ENCODE measurements at places on chromosomes 11 and 22. TPM values are rescaled to one million over a fixed set of nuclear protein-coding genes. Genes with fewer than 3 reads are reported as not detected.

The RHBDD3 gene
- total RNA-seq: 49.5 TPM

The ACRV1 gene
- total RNA-seq: not detected

The NXPE4 gene
- total RNA-seq: not detected

DNA sequence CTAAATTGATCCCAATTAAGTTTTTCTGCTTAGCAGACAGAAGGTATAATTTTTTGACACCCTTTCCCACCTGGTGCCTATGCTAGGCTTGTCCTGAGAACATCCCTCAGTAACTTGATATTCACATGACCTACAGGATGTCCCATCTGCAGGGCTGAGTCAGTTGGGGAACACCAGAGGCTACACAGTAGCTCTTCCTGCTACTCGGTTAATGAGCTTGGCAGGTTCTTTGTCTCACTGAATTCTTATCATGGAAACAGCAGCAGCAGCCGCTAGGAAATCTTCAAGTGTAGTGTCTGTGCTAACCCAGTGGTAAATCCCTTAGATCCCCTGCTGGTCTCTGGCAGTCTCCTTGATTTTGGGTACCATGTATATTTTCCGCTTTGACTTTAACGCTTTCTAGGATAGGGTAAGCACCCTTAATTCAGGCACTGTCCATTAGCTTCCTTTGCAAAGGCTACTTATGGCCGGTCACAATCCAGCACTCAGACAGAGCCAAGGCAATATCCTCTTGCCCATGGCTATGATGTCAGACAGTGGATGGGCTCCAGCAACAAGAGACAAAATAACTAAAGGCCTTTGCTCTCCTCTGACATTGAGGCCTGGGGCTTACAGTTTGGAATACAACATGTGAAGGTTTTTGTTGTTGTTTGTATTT, 8.5 kb downstream of the MRPL16 start:
- DNase-seq: no peak
- peaks cover 11% of the 10 kb centered on the region for H3K4me1 ChIP-seq
- H3K36me3 ChIP-seq: peaks cover 28% of the 10 kb centered on the region
- no peak overlapping the region for H3K4me3 ChIP-seq
- no peaks in the 10 kb centered on the region for H3K27me3 ChIP-seq

The ZFP91 gene
- 57.4 TPM for total RNA-seq

GRCh38 chr22:25482091-25482760, 82.2 kb upstream of the GRK3 start:
- peaks cover 54% of the 10 kb centered on the region for H3K36me3 ChIP-seq
- no peaks in the 10 kb centered on the region for H3K27me3 ChIP-seq
- no peak for DNase-seq

- no peak overlapping the region for H3K4me3 ChIP-seq
- no peak overlapping the region for H3K27ac ChIP-seq
- H3K36me3 ChIP-seq: no peaks in the 10 kb centered on the region
Measured at GRCh38 chr11:125201525-125202141, 37.1 kb downstream of the PKNOX2 start.

The C11orf87 gene
- total RNA-seq: not detected

DNA sequence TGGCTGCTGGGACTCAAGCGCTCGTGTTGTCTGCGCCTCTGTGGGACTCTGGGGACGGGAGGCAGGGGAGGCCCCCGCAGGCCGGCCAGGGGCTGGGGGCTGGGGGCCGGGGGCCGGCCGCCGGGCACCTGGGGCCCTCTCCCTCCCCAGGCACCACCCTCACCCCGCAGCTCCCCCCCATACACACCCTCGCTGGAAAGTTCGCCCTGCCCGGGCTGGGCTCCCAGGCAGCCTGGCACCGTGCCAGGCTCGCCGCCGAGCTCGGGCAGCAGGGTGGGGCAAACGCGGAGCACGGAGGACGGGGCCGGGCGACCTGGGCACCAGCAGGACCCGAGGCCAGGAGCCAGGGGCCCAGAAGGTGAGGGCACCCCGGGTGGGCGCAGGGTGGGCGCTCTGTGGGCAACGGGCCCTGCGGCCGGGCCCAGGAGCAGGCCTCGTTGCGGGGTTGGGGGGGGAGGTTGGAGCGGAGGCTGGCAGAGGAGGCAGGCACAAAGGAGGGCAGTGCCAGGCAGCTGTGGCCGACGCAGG, 76.7 kb upstream of the WNT7B start:
- H3K4me3 ChIP-seq: peak overlapping the region; percentile 91
- peaks cover 33% of the 10 kb centered on the region for H3K4me1 ChIP-seq
- peaks cover 1% of the 10 kb centered on the region for H3K36me3 ChIP-seq
- peak overlapping the region; percentile 94 for H3K27ac ChIP-seq

DNA sequence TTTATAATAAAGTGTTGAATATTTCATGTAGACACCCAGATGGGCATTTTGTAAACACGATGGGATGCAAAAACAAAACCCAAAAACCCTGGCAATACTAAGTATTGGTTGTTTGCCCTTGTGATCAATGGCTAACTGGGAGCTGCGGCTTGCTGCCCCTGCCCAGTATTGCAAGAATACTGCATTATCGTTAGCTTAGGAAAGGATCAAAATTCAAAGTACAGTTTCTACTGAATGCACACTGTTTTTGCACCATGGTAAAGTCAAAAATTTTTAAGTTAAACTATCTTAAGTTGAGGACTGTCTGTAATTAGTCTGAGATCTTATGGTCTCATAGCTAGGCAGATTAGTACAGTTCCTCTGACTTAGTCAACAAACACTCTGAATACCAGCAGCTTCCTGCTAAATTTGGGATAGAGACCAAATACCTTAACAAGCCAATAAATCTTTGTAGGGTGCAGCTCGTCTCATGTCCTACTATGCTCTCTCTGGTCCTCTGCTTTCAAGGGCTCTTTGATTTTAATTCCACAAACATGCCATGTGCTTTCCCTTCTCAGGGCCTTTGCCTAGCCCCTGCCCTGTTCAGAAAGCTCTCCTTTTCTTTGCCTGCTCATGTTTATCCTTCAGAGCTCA, 4.0 kb downstream of the CCDC90B start:
- peaks cover 21% of the 10 kb centered on the region for H3K36me3 ChIP-seq
- no peak for DNase-seq
- no peak overlapping the region for H3K27ac ChIP-seq

DNA sequence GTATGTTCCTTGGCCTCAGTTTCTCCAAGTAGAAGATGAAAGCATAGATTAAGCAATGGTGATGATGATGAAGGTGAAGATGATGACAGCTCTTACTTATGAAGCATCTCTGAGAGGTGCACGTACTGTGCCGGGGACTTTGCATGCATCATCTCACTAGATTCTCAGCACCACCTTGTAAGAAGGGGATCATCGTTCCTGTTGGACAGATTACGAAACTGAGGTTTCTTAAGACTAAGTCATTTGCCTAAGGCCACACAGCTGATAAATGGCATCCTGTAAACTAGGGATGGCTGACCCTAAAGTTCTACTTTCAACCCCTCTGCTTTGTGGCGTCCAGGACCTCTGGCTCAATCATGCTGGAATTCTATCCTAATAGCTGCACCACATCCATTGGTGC, 8.7 kb downstream of the MS4A15 start:
- H3K36me3 ChIP-seq: no peaks in the 10 kb centered on the region
- H3K27ac ChIP-seq: no peak overlapping the region
- peaks cover 5% of the 10 kb centered on the region for H3K4me1 ChIP-seq
- H3K27me3 ChIP-seq: peaks cover 13% of the 10 kb centered on the region

DNA sequence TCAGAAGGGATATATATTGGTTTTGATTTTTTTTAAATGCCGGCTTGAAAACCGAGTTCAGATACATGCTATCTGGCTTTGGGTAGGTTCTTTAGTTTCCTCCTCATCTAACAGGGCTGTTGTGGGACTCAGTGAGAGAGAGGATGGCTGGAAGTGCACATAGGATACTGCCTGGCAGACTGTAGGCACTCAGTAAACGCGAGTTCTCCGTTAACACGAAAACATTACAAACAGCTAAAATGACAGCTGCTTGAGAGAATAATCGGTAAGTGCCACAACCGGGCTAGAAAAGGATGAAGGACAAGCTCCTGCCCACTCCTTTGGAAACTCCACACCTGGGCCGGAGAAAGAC, 369 bp downstream of the XRRA1 start:
- peaks cover 39% of the 10 kb centered on the region for H3K36me3 ChIP-seq
- H3K27ac ChIP-seq: peak overlapping the region; percentile 89
- peak overlapping the region; percentile 91 for H3K4me3 ChIP-seq

The SLC17A6 gene
- total RNA-seq: not detected

The C11orf24 gene
- total RNA-seq: 38.0 TPM

The GNG3 gene
- total RNA-seq: 0.24 TPM

The TREH gene
- not detected for total RNA-seq

The RIMBP3C gene
- 0.19 TPM for total RNA-seq

GRCh38 chr11:57599381-57599780, 1.9 kb downstream of the SERPING1 start:
- peaks cover 25% of the 10 kb centered on the region for H3K27me3 ChIP-seq
- no peak for DNase-seq
- H3K27ac ChIP-seq: no peak overlapping the region
- no peaks in the 10 kb centered on the region for H3K36me3 ChIP-seq
- no peak overlapping the region for H3K4me3 ChIP-seq

DNA sequence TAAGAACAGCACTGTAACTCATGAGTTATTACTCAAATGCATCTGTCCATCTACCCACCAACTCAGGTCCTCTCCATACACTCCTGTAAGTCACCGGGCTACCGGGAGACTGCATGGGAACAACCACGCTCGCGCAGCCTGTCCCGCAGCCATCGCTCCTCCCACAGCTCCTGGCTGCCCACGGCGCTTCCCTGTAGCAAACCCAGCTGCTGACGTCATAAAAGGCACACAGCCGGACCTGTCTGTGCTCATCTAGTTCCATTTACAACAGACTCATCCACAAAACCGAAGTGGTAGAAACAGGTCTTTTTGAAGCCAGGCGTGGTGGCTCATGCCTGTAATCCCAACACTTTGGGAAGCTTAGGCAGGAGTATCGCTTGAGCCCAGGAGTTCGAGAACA, 23.4 kb upstream of the PACSIN2 start:
- no peak overlapping the region for H3K27ac ChIP-seq
- DNase-seq: no peak
- H3K36me3 ChIP-seq: no peaks in the 10 kb centered on the region
- H3K4me3 ChIP-seq: no peak overlapping the region
- H3K4me1 ChIP-seq: peaks cover 2% of the 10 kb centered on the region

GRCh38 chr22:22815397-22816170, 72.0 kb upstream of the IGLL5 start:
- no peak overlapping the region for H3K27ac ChIP-seq
- DNase-seq: peak; percentile 62
- peaks cover 56% of the 10 kb centered on the region for H3K4me1 ChIP-seq
- no peaks in the 10 kb centered on the region for H3K36me3 ChIP-seq
- H3K27me3 ChIP-seq: no peaks in the 10 kb centered on the region

GRCh38 chr11:6455070-6455469, 14.3 kb upstream of the HPX start:
- no peaks in the 10 kb centered on the region for H3K27me3 ChIP-seq
- DNase-seq: no peak
- H3K27ac ChIP-seq: no peak overlapping the region
- no peaks in the 10 kb centered on the region for H3K4me1 ChIP-seq

The TESMIN gene
- 1.4 TPM for total RNA-seq

- H3K27me3 ChIP-seq: peaks cover 2% of the 10 kb centered on the region
- H3K36me3 ChIP-seq: no peaks in the 10 kb centered on the region
Measured at GRCh38 chr11:102168481-102168880, 58.2 kb downstream of the YAP1 start.

DNA sequence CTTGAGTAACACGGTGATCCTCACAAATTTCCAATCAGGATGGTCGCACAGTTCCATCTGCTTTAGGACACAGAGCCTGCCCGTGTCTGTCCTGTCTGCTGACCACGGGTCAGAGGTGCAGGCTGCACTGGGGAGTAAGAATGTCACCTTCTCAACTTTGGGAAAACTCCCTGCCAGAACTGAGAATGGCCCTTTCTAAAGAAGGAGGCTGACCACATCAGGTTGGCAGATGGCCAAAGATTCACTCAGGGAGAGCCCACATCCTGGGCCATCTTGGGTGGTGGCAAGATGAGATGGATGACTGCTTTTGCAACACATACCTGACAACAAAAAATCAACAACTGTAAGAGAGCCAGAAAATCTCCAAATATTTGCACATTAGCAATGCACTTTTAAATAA, 101.9 kb downstream of the IGLL1 start:
- peaks cover 3% of the 10 kb centered on the region for H3K4me1 ChIP-seq
- DNase-seq: no peak
- no peak overlapping the region for H3K27ac ChIP-seq
- H3K36me3 ChIP-seq: no peaks in the 10 kb centered on the region
- peaks cover 27% of the 10 kb centered on the region for H3K27me3 ChIP-seq

DNA sequence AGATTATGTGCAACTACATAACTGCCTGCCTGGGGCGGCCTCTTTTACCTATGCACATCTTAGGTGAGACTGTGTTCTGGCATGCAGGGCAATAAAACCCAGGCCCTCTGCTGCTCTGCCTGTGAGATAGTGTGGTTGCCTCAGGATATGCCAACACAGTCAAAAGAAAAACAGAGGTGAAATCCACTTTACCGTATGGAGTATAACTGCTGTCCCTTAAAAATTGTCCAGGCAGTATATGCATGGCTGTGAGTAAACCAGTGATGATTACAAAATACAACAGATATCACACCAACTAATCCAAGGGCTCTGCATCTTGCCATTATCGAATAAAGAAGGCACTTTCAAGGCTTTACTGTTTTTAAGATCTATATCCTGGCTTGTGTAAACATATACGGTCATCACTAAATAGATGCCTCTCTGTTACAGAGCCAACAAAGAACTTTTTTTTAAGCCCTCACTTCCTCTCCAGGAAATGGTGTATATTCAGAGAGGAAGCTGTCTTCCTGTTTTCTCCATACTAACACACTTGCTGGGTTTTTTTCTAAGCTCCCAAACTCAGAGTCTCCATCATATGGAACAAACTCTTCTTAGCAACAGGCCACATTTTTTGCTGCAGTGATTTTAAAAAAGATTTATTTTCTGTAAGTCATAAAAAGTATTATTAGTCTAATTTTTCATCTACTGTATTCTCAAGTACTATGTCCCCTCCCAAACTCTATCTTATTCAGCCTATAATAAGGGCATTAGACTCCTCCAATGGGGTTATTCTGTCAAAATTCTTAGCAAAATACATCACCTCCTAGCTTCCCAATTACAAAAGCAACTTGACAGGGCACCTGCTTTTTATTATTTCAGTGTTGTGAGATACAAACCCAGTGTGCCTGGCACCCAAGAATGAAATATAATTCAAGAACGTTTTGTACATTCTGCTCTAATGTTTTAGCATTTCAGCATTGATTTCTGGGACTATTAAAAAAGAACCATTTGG, 135.2 kb downstream of the MAML2 start:
- peaks cover 71% of the 10 kb centered on the region for H3K4me1 ChIP-seq
- H3K27ac ChIP-seq: peak overlapping the region; percentile 93
- no peaks in the 10 kb centered on the region for H3K27me3 ChIP-seq
- H3K36me3 ChIP-seq: peaks cover 8% of the 10 kb centered on the region

The ANO3 gene
- total RNA-seq: not detected

The HTR3B gene
- total RNA-seq: not detected

GRCh38 chr11:75823946-75824345, 8.9 kb downstream of the UVRAG start:
- peak overlapping the region; percentile 10 for H3K4me3 ChIP-seq
- H3K27me3 ChIP-seq: no peaks in the 10 kb centered on the region
- peaks cover 13% of the 10 kb centered on the region for H3K36me3 ChIP-seq
- no peak overlapping the region for H3K27ac ChIP-seq

The BTG4 gene
- not detected for total RNA-seq

- no peaks in the 10 kb centered on the region for H3K36me3 ChIP-seq
- H3K27me3 ChIP-seq: no peaks in the 10 kb centered on the region
- no peaks in the 10 kb centered on the region for H3K4me1 ChIP-seq
- no peak overlapping the region for H3K4me3 ChIP-seq
- no peak overlapping the region for H3K27ac ChIP-seq
Measured at GRCh38 chr11:114774599-114775361, 96.5 kb downstream of the NXPE2 start.

All from activated CD4-positive, alpha-beta T cell treated with anti-CD3 and anti-CD28 coated beads, Interleukin-2, amount 10 ng/mL, durations not matched to agents 24 days and 14 days (primary cell).